MV-4-11 (cell line): ENCODE measurements at places on chromosomes 12 and 14.
A peak's percentile ranks its signal among the peaks of the same experiment; 100 is the strongest.

DNA sequence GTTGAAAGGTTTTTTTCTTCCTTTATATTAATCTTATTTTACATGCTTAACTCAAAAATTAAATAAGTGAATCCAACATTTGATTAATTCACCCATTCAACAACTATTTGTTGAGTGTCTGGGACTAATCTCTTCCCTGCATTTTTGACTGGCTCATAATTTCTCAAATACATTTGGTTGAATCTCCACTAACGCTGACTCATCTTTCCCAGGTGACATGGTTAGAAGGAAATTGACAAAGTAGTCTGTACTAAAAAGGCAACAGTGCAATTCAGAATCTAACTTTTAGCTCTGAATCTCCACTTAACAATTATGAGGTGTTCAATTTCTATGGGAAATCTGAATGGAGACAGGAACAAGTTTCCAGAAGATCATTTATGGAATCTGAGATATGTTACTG lies 88.9 kb downstream of the LIN7A start:
- no peak for DNase-seq

GRCh38 chr14:24178399-24179178 lies 6.7 kb downstream of the REC8 start:
- DNase-seq = no peak

DNA sequence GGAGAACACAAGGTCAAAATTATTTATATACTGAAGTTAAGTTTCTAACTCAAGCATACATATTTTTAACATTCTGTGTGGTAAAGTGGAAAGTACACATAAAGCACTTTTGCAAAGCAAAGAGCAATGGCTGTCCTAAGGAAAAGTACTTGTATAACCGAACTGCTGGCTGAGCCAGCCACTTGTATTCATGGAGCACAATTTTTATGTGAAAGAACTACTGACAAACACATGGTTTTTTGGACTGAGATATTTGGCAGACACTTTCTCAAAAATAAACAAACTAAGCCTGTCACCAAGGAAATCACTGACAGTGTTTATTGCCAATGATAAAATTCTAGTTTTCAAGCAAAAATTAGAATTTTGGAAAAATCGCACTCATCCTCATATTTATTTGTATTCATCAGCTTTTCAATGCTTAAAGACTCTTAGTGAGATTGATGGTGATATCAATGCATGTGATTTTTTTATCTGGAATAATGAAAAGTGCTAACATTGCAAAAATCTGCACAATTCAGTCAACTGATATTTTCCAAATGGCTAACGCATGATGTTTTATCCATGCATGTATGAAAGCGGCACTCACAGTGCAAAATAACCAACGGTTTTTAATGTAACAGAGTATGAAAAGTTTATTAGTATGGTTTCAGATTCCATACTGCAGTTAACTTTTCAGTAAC lies 125.3 kb downstream of the IPO8 start:
- no peak for DNase-seq

DNA sequence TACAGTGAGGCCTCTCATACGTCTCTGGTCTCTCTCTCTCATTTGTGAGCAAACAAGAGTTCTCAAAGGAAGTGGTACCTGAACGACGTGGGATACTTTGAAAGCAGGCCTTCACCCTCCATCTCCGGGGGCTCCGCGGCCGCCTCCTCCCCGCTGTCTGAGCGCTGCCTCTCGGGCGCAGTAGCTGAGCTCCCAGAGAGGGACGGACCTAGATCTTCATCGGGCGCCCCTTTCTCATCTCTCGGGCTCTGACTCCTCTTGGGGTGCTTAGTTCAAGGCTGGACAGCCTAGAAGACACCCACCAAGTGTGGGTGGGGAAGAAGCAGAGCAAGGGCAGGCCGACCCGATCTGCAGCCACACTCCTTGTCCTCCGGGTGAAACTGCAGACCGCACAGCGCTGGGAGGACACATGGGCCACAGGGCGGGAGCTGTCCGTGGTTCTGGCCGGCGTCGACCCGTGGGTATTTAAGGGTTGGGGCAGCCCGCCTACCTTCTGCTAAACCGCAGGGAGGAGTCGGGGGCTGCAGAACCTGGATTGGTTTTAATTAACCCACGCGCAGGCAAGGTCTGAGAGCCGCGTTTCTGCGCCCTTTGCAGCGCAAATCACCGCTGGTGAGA lies 92.7 kb downstream of the PAH start:
- DNase-seq = no peak

- DNase-seq = no peak
These were observed 38.2 kb upstream of the ARHGAP5 start for GRCh38 chr14:32038876-32039275.

DNA sequence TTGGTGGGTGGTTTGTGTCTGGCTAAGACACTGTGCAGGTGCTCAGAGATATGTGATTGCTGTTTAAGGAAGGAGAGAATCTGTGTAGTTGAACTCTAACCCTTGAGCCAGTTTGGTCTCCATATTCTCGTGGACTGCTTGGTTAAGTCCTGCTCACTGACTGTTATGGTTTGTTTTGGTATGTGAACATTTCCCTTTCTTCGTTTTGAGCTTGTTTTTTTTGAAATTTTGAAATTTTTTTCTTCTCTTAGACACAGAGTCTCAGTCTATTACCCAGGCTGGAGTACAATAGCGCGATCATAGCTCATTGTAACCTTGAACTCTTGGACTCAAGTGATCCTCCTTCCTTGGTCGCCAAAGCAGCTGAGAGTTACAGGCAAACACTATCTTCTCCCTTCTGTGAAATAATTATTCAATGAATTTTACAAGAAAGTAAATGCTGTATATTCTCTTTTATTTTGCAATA lies 40.0 kb downstream of the MIPOL1 start:
- no peak for DNase-seq

GRCh38 chr12:6337958-6338433 lies 3.9 kb downstream of the TNFRSF1A start:
- peak; percentile 28 for DNase-seq

DNA sequence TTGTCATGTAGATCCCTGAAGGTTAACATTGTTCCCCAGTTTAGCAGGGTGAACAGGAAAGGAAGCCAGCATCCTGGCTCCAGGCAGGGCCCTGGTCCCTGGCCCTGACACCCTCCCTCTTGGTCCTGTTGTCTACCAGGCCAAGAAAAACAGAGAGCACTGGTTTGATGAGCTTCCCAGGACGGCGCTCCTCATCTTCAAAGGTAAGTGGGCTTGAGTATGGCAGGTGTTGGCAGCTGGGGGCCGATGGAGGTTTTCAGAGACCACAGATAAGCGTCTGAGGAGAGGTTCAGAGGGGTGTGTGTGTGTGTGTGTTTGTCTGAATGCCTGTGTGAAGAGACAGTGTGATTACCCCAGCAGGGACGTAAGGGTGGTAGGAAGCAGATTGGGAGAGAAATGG lies 56.3 kb downstream of the SLC8B1 start:
- DNase-seq = no peak
